Neural progenitor cell (in vitro differentiated cells): ENCODE measurements at places on chromosomes 5 and 9. TPM values are rescaled to one million over a fixed set of nuclear protein-coding genes. Genes with fewer than 3 reads are reported as not detected.

The CER1 gene
- total RNA-seq, result 0.11 TPM in 1 of 2 replicates, not detected in the other

DNA sequence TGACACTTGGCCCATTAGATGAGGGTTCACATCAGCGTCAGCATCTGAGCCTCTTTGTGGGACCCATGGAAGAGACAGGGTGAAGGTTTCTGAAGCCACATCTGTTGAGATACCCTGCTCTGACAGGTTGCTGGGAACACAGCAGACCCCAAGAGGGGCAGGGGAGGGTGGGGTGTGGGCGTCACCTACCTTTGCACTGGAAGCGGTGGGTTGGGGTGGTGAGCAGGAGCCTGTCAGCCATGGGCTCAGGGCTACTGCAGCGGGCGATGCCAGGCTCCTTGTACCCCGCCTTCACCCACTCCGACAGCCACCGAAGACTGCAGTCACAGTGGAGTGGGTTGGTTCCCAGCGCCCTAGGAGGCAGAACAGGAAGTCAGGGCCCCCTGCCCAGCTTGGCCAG is 131.5 kb upstream of the PANK3 start:
- H3K36me3 ChIP-seq, result no peaks in the 10 kb centered on the region
- H3K4me1 ChIP-seq, result peaks cover 9% of the 10 kb centered on the region
- H3K27me3 ChIP-seq, result no peaks in the 10 kb centered on the region
- DNase-seq, result no peak
- H3K27ac ChIP-seq, result no peak overlapping the region

DNA sequence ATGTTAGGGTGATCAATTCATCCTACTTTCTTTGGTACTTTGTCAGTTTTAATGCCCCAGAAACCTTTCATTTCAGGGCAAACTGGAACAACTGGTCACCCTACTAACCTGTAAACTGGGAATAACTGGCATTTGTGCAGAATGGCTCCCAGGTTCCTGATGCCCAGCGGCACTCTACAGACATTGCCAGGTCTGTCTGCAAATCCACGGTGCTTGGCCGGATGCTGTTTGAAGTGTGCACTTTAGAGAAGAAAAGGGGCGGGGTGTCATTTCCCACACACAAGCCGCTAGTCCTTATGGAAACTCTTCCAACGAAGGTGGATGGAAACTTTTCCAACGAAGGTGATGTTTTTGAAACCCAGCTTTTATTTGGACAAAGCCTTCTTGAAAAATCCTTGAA is 49.9 kb upstream of the OTULINL start:
- no peaks in the 10 kb centered on the region for H3K36me3 ChIP-seq
- no peak for DNase-seq
- no peaks in the 10 kb centered on the region for H3K4me1 ChIP-seq

The KLHL3 gene
- 17.2 and 26.8 TPM in 2 replicates for total RNA-seq

The CD72 gene
- total RNA-seq, result 0.56 and 1.4 TPM in 2 replicates

- no peaks in the 10 kb centered on the region for H3K27me3 ChIP-seq
- no peak for DNase-seq
- no peaks in the 10 kb centered on the region for H3K4me1 ChIP-seq
These were observed 457.9 kb upstream of the BRINP1 start for GRCh38 chr9:119827126-119827525.

- H3K27ac ChIP-seq, result no peak overlapping the region
- no peak overlapping the region for H3K4me3 ChIP-seq
- peaks cover 11% of the 10 kb centered on the region for H3K36me3 ChIP-seq
- no peak for DNase-seq
These were observed 68.8 kb upstream of the LRRC70 start for GRCh38 chr5:62509806-62510205.

The UNC5A gene
- total RNA-seq, result 1.2 and 3.6 TPM in 2 replicates

The SUSD1 gene
- 7.9 and 12.0 TPM in 2 replicates for total RNA-seq

- H3K4me3 ChIP-seq, result no peak overlapping the region
- H3K27ac ChIP-seq, result no peak overlapping the region
- DNase-seq, result no peak
- H3K4me1 ChIP-seq, result no peaks in the 10 kb centered on the region
- H3K27me3 ChIP-seq, result no peaks in the 10 kb centered on the region
These were observed 35.4 kb upstream of the TUT7 start for GRCh38 chr9:86389628-86390027.

DNA sequence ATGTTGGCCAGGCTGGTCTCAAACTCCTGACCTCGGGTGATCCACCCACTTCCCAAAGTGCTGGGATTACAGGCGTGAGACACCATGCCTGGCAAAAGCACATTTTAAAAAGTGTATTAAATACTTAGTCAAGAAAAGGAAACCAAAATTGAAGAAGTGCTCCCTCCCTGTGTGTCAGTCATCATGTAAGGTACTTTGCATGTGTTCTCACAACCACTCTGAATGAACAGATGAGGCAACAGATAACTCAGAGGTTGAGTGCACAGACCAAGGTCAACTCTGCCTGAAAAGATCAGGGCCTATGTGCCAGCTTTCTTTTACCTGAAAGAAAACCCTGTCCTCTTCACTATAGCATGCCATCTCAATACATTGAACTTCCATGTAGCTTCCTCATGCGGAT is 289.7 kb downstream of the MRPS30 start:
- H3K27ac ChIP-seq, result no peak overlapping the region
- no peak for DNase-seq
- H3K4me3 ChIP-seq, result no peak overlapping the region
- H3K27me3 ChIP-seq, result no peaks in the 10 kb centered on the region
- no peaks in the 10 kb centered on the region for H3K36me3 ChIP-seq

GRCh38 chr9:132828201-132828770 is 49.8 kb downstream of the AK8 start:
- DNase-seq, result no peak
- peaks cover under 1% of the 10 kb centered on the region for H3K4me1 ChIP-seq
- H3K4me3 ChIP-seq, result no peak overlapping the region
- H3K36me3 ChIP-seq, result no peaks in the 10 kb centered on the region
- no peaks in the 10 kb centered on the region for H3K27me3 ChIP-seq

GRCh38 chr9:127035948-127036347 is 86.5 kb downstream of the ANGPTL2 start:
- H3K36me3 ChIP-seq, result no peaks in the 10 kb centered on the region
- no peak overlapping the region for H3K4me3 ChIP-seq
- no peaks in the 10 kb centered on the region for H3K27me3 ChIP-seq
- H3K4me1 ChIP-seq, result peaks cover 5% of the 10 kb centered on the region
- H3K27ac ChIP-seq, result no peak overlapping the region

DNA sequence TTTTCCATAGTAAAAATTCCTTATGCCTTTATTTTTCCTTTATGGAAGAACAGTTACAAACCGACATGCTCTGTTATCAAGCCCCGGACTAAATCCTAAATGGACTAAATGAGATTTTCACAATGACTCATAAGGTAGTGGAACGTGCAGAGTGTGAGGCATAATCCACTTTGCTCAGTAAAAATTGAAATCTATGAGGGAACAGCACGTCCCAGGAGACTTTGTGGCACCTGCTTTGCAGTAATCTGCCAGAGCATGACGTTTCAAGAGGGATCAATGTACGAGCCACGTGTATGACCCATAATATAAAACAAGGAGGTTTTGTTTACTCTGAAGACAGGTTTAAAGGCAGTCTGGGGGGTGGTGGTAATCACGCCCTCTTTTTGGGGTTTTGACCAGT is 83.8 kb upstream of the GNA14 start:
- no peaks in the 10 kb centered on the region for H3K27me3 ChIP-seq
- H3K4me1 ChIP-seq, result peaks cover 6% of the 10 kb centered on the region
- peaks cover 7% of the 10 kb centered on the region for H3K36me3 ChIP-seq
- H3K27ac ChIP-seq, result no peak overlapping the region

- peaks cover 70% of the 10 kb centered on the region for H3K4me1 ChIP-seq
- no peaks in the 10 kb centered on the region for H3K36me3 ChIP-seq
- H3K27ac ChIP-seq, result no peak overlapping the region
- H3K4me3 ChIP-seq, result no peak overlapping the region
These were observed 55.7 kb upstream of the DPYSL3 start for GRCh38 chr5:147565524-147565923.

DNA sequence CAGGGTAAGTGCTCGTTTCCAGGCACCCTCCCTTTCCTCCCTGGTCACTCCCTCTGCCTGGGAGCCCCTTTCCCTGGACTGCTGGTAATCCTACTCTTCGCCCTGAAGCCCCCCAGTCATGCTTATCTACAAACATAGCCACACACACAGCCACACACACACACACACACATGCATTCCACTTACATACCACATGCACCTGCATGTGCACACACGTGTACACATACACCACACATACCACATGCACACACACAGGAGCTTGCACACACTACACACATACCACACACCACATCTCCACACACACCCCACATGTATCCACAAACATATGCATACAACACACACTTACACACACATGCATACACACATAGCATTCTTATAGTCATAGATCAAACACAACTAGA is 358.5 kb downstream of the GADD45G start:
- DNase-seq, result no peak
- H3K27me3 ChIP-seq, result no peaks in the 10 kb centered on the region
- H3K4me3 ChIP-seq, result no peak overlapping the region
- H3K27ac ChIP-seq, result no peak overlapping the region

GRCh38 chr5:131482617-131483016 is 152.4 kb downstream of the RAPGEF6 start:
- H3K36me3 ChIP-seq, result peaks cover 6% of the 10 kb centered on the region
- no peak overlapping the region for H3K4me3 ChIP-seq
